ENCODE measurements at places on chromosomes 7 and 10.

GRCh38 chr7:150735596-150736358 lies 1.4 kb upstream of the GIMAP5 start:
- DNase-seq = no peak

DNA sequence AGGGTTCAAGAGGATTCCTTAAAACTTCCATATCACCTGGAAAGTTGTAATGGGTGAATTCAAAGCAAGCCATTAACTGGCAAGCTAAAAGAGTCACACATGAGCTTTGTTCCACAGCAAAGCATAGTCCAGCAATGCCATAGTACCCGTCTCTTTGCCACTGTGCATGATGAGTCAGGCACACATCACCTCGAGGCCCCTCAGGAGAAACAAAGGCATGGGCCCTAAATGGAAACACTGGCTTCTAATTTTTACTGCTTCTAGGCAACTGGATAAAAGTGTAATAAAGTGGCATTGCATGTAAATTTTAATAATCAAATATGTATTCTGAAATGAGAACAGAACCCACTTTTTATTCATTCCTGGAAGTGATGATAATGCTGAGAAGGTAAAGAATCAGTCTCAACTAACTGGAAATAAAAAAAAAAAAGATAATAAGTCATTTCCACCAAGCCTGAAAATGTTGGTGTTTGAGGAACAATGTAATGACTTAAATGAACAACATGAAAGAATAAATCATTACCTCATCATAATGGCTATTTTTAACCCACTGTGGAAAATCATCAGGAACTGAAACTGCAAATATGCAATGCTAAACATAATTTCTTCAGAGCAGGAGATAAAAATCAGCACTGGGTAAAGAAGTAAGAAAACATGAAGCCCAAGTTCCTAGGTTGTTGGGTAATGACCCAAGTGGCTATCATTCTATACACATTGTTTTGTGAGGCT lies 104.9 kb downstream of the CDK6 start:
- DNase-seq = peak; percentile 75

GRCh38 chr10:22554461-22555182 lies 159.8 kb downstream of the PIP4K2A start:
- no peak for DNase-seq

DNA sequence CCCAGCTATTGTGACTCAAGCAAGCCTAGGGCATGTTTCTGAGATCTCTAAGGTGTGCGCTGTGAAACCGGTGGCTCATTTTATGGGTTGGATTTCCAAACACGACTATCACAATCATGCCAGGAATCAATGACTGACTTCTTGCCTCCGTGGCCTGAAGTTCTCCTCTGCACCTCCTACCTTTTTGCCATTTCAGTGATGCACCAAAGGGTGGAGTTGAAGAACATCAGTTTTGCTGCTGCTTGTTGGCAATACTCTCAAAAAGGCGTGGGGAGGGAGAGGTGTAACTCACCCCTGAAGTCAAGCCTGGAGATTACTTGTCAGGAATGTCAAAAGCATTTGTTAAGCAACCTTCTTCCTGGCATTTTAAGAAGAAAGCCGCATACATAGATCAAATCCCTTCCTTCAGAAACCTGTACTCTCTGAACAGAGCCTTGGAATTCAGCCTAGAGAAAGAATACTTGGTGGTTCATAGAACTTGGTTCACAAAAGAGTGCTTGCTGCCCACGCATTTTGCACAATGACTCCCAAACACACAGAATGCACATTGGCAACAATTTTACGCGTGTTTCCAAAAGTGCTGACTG lies 41.0 kb downstream of the KIAA1217 start:
- DNase-seq = no peak

- no peak for DNase-seq
Observed at GRCh38 chr10:127338399-127339110, 142.2 kb upstream of the INSYN2A start.

DNA sequence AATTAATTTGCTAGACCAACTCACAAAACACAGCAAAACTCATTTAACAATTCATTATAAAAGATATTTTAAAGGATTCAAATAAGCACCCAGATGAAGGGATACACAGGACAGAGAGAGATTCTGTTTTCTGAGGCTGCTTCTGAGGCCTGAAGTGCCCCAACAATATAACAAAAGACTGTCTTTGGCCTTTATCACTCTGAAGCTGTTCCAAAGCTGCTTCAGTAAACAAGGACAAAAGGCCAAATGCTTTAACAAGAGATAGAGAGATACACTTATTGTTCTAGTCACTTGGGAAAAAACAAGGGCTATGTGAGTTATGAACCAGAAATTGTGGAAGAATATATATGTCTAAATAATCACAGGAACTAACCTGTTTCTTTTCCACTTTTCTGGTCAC lies 223.7 kb downstream of the CXCL12 start:
- no peak for DNase-seq

GRCh38 chr7:4020086-4020485 lies 662.0 kb upstream of the FOXK1 start:
- DNase-seq = no peak

DNA sequence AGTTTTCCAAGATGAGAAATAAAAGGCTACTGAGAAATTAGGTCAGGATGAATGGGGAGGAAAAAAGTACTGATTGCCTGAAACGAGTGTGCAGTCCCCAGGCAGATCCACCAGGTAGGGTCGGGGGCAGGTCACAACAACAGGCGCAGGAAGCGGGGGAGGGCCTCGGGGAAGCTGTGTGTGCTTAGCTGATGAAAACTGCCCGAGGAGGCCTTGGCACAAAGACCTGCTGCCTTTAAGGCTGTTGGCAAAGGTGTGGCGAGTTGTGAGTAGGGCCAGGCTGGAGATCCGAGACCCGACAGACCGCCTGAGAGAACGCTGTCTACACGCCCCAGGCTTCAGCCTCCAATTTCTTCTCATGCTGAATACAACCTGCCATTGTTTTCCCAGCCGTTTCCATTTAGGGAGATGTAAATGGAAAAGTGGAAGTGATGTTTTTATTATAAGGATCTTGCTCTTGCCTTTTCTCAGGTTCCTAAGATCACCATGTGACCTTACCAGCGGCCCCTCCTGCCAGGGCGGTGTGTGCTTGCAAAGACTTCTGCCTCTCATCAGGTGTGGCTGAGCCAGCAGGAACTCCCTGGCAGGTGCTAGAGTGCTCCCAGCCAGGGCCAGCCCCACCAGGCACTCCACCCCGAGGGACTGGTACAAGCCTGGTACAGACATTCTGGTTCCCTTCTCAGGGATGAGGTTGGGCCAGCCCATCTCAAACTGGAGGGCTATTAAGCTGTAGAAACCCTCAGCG lies 60.8 kb downstream of the DLG5 start:
- DNase-seq = no peak
